ENCODE measurements at places on chromosomes 6 and 20.

GRCh38 chr20:20465252-20465651 lies 97.3 kb downstream of the INSM1 start:
- DNase-seq: no peak

DNA sequence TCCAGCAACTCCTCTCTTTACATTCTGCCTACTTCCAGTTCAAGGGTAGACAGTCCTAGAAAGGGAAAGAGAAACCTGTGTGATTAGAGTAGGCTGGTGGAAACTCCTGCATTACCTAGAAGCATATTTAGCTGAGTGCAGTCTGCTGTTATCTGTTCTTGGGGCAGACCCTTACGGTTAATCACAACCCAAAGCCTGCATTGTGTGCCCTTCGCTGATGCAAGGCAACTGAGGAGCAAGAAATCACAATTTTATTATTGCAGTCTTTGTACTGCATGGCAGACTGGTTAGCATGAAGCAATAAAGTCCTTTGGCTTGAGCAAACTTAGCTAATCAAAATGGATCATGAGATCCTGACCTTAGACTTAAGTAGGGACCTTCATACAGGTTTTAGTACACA lies 1.5 kb upstream of the GOPC start:
- no peak for DNase-seq

DNA sequence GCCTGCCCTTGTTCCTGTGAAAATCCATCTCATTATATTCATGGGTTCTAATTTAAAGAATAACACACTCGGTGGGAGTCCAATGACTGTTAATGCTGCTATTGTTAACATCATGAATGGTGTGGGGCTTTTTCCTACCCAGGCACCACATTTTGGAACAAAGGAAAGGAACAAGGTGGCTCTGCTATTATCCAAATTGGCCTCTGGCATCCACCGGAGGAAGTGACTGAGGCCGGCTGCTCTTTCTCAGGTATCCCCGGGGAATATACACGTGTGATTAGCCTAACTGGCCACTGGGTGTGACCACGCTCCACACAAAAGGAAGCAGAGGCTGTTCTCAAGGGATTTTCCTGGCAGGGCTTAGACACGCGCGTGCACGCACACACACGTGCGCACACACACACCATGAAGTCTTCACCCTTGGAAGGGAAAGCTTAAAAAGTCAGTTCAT lies 601.2 kb upstream of the ARID1B start:
- DNase-seq: no peak

- no peak for DNase-seq
Measured at GRCh38 chr20:41375846-41376245, 9.2 kb upstream of the EMILIN3 start.

GRCh38 chr20:16020971-16021370 lies 552.3 kb downstream of the KIF16B start:
- no peak for DNase-seq

DNA sequence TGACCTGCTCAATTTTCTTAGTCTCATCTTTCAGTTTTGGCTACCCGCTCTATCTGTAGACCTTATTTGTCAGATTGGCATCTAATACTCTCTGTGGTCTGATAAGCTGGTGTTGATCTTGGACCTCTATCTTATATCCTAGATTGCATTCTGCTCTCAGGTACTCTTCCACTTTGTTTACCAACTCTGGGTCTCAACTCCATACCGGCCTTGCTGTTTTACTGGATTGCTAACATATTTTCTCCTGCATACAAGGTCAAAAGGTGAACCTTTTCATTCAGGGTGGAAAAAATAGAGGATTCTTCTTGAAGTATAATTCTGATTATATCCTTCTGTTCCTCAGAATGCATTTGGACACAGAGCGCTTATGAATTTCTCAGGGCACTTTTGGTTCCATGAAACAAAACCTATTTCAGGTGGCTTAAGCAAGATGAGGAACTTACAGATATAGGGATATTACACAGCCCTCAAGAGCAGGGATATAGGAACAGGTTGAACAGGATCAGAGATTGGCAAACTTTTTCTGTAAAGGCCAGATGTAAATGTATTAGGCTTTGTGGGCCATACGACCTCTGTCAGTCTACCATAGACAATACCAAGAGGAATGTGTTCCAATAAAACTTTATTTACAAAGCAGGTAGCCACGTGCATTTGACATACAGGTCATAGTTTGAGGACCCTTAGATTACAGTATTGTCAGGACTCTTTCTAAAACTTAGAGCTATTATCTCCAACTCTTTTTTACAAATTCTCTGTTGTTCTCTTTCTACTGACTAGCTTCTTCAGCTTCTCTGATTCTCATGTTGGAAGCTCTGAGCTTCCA lies 2.5 kb upstream of the SH3BGRL2 start:
- DNase-seq: no peak

DNA sequence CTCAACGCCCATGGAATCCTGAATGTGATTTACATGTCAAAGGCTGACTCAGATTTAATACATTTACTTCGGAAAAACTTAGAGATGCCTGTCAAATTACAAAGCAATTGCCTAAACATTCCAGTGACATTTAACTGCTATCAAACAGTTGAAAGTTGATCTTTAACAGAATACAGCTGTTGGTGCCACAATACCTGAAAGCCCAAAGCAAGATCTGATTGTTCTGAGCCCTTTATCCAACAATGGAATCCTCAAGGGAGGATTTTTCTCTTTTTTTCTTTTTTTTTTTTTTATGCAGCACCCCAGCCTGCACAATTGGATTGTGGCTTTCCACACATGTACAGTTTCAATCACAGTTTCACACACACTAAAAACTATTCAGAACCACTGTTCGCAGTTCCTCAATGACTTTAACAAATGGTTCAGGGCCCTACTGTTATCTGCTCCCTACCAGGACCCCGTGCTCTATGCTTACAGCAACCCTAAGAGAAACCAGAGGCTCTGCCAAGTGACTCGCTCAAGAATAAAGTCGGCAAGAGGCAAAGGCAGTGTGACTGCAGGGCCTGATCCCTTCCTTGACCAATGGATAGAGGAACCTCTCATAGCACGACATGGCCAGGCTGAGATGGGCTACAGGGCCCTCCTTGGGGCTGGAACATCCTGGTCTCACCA lies 33.3 kb downstream of the EPB41L2 start:
- DNase-seq: no peak

DNA sequence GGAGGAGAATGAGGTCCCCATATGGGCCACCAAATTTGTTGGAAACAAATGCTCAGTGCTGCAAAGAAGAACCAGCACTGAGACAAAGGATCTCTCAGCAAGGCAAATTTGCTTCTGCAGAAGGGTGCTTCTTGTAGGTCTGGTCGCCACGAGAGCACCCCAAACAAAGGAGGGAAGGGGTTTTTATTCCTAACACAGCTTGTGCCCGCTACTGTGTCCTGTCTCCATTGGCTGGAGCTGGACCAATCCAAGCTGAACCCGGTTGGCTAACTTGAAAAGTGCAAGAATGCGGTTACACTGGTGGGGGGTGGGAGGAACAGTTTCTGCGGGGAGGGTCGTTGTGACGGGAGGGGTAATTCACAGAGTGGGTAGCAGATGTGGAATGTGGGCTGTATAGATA lies 54.1 kb upstream of the TULP1 start:
- no peak for DNase-seq

DNA sequence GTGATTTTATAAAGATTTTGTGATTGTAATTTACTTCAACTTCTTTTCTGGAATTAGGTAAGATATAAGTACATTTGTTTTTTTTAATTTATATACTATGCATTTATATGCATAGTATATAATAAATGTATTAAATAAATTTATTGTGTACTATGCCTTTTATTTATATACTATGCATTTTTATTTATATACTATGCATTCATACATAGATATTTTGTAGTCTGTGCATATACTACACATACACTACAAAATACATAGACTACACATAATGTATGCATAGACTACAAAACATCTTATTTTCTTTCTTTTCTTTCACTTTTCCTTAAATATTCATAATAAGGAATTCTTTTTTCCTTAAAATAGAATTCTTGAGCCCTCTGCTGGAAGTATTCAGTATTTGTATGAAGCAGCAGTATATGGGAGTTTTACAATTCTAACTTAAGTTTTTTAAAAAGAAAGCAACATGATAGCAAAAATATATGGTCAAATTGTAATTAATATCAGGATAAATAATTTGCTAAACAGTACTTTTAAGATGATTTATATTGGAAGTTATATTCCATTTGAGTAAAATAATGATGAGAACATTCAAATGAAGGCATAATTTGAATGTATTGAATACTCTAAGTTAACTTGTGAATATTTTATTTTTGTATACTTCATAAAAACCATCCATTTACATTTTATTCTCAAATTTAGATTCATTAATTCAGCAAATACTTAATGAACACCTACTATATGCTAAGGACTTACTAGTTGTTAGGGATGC lies 129.3 kb downstream of the KLHL32 start:
- peak; percentile 9 for DNase-seq

DNA sequence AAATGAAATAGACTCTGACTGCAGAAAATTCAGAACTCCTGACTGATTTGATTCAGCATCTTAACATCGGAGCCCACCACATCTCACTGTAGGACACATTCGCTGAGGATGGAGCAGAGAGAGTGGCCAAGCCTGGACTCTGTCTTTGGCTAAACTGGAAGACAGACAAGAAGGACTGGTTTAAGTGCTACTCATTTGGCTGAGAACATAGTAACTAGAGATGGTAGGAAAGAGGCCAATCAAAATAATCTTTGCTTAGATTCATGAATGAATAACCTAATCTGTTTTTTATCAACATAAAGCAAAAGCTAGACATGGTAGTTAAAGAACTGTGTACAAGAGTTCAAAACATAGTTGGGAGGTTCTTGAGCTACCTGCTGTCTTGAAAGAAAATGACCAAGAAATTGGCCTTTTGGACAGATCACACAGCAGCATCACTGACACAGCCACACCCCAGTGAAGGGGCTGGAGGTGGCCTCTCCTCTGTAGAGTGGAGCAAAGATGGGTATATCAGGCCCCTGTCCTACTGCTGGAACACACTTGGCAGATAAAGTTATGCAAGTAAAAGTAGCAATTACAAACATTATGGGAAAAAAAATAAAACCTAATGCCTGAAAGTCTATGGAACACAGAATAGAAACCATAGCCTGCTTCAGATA lies 87.1 kb upstream of the NT5E start:
- DNase-seq: peak; percentile 53

DNA sequence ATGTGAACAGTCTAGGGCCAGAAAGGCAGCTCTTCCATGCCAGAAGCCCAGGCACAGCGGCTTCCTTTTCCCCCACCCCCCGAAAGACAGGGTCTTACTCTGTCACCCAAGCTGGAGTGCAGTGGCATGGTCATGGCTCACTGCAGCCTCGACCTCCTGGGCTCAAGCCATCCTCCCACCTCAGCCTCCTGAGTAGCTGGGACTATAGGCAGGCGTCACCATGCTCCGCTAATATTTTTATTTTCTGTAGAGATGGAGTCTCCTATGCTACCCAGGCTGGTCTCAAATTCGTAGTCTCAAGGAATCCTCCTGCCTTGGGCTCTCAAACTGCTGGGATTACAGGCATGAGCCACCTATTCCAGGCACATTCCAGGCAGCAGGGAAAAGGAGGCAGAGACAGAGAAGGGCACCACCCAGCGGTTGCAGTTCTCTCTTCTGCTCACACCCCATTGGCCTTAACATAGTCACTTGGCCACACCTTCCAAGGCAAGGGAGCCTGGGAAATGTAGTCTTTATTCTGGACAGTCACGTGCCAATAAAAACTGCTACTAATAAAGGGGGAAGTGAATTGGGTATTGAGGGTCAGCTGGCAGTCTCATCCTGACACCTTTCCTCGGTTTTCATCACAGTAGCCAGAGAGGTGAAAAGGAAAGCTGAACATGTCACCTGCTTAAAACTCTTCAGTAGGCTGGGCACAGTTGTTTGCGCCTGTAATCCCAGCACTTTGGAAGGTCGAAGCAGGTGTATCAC lies 205.9 kb downstream of the ZMYND8 start:
- peak; percentile 56 for DNase-seq

DNA sequence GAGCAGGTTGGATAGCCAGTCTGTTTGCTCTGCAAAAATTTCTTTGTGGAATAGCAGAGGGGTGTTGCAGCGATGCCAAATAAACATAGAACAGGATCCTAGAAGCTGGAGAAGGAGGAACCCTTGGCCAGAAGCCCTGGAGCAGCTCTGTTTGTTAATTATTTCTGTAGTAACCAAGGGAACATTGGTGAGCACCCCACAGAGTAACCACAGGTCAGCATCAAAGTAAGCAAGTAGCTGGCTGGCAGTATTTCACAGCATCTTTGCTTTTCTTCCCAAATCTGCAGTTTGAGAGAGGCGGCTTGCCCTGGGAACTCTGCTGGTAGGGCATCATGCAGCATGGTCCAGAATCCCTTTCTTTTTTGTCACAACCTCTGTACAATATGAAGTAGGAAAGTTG lies 12.7 kb upstream of the APMAP start:
- DNase-seq: no peak

DNA sequence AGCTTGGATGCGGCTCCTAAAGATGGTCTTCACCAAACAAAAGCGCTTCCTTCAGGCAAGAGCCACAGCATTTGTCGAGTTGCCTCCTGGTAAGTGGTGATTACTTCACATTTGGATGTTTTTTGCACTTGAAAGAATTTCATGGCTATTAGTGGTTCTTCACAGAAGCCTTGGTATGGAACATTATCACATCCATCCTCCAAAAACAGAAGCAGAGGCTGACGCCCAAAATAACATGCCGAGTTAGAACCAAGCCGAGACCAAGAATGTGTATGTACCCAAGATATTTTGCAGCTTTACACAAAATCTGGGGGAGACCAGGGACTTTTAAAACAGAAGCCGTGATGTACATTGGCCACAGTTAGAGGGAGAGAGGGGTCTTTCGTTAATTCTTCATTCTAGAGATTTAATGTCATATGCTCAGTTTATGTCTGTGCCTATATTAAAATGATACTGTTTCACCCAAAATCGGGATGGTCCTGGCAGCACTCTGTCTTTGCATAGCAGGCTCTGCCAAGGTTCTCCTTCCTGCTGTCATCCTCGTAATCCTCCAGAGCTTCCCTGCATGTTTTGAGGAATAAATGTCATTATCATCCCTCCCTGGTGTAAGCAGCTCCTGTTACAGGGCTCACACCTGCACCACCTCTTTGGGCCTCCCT lies 109.3 kb downstream of the TMEM242 start:
- no peak for DNase-seq

GRCh38 chr6:121897337-121897760 lies 461.9 kb downstream of the GJA1 start:
- no peak for DNase-seq

DNA sequence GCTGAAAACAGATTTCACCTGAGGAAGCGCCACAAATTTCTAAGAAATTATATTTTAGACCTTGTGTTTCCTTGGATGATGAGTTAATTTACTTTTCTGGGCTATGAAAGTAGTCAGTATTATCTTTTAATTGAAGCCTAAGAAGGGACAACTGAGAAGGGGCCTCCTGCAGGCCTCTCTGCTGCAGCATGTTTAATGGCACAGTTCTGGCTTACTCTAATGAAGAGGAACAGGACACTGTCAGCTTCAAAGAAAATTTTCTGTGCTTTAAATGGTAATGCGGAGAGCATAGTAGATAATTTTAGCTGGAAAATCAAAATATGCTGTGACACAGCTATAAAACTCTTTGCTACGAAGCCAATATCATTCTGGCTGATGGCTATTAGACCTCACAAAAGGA lies 167.4 kb downstream of the HDGFL1 start:
- DNase-seq: no peak

GRCh38 chr6:3228046-3228671 lies 706 bp upstream of the TUBB2B start:
- no peak for DNase-seq

Data from fibroblast of the conjunctiva (primary cell).